ENCODE measurements at places on chromosomes 4 and X. TPM values are rescaled to one million over a fixed set of nuclear protein-coding genes. Genes with fewer than 3 reads are reported as not detected.

Gene PDGFC
- total RNA-seq: 103 TPM

Gene HMX1
- not detected for total RNA-seq

Gene FAM9C
- total RNA-seq: not detected

DNA sequence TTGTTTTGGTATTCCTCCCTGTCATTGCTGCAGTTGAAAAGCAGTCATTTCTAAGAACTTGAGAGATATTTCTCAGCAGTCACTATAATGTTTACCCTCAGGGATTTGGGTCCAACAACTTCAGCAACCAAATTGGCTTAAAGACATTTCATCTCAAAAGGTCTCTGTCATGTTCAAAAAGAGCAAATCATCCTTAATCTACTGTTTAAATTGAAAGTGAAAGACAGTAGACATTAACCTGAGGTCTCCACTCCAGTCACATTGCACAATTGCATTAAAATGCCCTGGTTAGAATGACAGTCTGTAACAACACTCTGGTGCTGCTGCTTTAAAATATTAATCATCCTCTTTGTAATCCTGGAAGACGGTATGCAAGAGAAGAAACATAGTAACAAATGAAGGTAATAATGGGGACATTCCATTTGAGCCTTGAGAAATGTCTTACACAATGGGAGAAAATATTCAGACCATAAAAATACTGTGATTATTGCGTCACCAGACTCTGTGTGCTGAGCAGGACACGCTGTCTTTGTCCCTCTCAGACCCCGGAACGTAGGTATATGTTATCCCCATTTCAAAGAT, 90.2 kb upstream of the UNC5C start:
- DNase-seq: no peak

DNA sequence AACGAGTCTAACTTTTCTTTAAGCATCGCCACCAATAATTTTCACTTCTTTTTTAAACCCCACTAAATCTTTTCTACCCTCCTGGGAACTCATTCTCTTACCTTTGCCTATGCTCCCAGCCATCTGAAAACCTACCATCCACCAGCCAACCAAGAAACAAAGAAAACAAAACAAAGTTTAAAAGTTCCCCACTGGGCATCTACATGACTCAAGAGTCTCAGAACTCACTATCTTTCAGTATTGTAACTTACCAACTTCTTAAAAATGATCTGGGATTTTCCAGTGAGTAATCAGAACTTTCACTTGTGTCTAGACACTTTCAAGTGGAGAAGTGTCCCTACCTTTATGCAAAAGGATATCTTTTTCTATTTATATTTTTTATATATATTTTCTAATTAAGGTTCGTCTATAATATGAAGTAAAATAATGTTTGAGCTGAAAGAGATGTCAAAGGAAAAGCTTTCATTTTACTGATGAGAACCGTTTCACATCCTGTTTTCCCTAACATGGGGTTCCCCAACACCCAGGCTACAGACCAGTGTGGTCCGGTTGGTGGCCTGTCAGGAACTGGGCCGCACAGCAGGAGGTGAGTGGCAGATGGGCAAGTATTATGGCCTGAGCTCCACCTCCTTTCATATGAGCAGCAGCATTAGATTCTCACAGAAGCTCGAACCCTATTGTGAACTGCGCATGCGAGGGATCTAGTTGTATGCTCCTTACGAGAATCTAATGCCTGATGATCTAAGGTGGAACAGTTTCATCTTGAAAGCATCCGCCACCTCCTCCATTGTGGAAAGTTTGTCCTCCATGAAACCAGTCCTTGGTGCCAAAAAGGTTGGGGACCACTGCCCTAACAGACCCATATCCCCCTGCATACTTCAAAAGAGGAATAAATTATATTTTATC, 9.8 kb upstream of the TIGD2 start:
- DNase-seq: no peak

- no peak for DNase-seq
These were observed 169.7 kb downstream of the NPNT start for GRCh38 chr4:106065018-106065417.

DNA sequence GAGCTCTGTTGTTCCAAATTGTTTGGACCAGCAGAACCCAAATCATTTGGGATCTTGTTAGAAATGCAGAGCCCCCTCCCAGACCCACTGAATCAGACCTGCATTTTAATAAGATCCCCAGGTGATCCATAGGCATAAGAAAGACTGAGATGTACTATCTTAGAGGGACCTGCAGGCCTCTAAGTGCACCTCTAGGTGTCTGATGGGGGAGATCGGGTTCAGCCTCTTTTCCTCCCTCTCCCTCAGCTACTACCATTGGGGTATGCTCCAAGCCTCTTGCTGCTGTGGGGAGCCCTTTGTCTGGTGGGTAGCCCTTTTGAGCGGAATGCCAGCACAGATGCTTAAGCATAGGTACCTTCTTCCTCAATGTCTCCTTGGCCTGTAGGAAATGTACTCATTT, 63.8 kb upstream of the RPS6KA3 start:
- DNase-seq: no peak

Measured in uterus (tissue), 4 donors.